ENCODE measurements at places on chromosomes 6 and 20. TPM values are rescaled to one million over a fixed set of nuclear protein-coding genes. Genes with fewer than 3 reads are reported as not detected.

HCRTR2 gene
- not detected for total RNA-seq

BNIP5 gene
- not detected for total RNA-seq

RANBP9 gene
- total RNA-seq: 53.3 TPM

ATP6V1G2 gene
- 3.3 TPM for total RNA-seq

TRIM31 gene
- not detected for total RNA-seq

SCRT2 gene
- not detected for total RNA-seq

HLA-DQA2 gene
- not detected for total RNA-seq

PHACTR3 gene
- total RNA-seq: not detected

MEP1A gene
- total RNA-seq: not detected

CST5 gene
- not detected for total RNA-seq

NOX3 gene
- total RNA-seq: not detected

CCM2L gene
- total RNA-seq: not detected

TMX4 gene
- 39.8 TPM for total RNA-seq

SIRPD gene
- not detected for total RNA-seq

LIME1 gene
- total RNA-seq: 8.9 TPM

LY86 gene
- total RNA-seq: not detected

MYLK4 gene
- 0.30 TPM for total RNA-seq

SFTA2 gene
- not detected for total RNA-seq

CTAGE9 gene
- not detected for total RNA-seq

THBS2 gene
- total RNA-seq: 1,449 TPM

Data from smooth muscle cell of the umbilical artery (primary cell).